ENCODE measurements at places on chromosomes 3 and 15.

GRCh38 chr15:41585127-41586047, 26.4 kb downstream of the TYRO3 start:
- DNase-seq, result no peak

GRCh38 chr15:89876396-89877082, 17.3 kb downstream of the AP3S2 start:
- DNase-seq, result no peak

DNA sequence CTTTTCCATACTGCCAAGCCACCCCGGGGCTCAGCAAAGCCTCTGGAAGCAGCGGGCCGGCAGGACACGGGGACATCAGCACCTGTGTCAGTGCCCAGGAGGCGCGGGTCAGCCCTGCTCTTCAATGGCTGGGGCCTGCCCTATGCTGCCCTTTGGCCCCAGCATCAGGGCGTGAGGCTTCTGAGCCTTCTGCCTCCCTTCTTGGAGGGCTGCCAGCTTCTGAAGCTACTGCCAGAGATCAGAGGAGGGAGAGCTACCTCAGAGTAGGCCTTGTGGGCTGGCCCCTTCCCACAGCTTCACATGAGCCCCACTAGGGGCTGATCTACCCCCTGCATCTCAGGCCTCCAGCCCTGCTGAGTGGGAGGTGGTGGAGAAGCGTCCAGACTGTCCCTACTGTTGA, 13.0 kb upstream of the TMEM115 start:
- no peak for DNase-seq

DNA sequence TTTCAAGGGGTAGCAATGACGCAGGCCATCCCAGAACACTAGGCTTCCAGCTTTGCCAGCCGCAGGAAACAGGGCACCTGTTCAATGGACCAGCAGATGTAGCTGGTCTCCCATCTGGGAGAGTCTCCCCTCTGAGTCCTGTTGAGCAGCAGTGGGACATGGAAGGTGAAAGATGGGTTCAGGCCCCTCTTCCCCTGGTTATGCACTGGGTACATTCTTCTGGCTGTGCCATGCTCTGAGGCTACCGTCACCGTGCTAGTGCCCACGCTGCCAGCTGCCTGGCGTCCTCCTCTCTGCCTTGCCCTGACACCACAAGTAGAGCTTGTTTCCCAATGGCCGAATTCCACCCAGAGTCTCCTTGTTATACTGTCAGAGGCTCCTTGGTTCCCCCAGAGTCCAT, 63.1 kb downstream of the TLE3 start:
- no peak for DNase-seq

GRCh38 chr15:73305331-73306211, 63.2 kb downstream of the HCN4 start:
- no peak for DNase-seq

DNA sequence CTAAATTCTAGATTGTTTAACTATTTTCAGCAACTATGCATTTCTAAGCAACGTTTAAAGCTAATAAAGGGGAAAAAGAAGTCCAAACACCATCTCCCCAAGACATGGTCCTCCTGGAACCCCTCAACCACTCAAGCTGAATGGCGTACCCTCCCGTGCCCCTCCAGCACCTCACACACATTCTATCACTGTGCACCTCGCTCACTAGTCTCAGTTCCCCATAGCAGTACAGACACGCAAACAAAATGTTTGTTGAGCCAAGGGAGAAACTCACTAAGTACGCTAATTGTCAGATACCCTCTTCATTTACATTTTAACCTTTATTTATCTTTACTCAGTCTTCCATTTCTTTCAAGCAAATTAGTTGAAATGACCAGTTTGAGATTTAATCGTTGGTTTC, 48.8 kb downstream of the ACAP2 start:
- DNase-seq, result no peak

- no peak for DNase-seq
Measured at GRCh38 chr3:4797201-4797705, 182.0 kb upstream of the BHLHE40 start.

DNA sequence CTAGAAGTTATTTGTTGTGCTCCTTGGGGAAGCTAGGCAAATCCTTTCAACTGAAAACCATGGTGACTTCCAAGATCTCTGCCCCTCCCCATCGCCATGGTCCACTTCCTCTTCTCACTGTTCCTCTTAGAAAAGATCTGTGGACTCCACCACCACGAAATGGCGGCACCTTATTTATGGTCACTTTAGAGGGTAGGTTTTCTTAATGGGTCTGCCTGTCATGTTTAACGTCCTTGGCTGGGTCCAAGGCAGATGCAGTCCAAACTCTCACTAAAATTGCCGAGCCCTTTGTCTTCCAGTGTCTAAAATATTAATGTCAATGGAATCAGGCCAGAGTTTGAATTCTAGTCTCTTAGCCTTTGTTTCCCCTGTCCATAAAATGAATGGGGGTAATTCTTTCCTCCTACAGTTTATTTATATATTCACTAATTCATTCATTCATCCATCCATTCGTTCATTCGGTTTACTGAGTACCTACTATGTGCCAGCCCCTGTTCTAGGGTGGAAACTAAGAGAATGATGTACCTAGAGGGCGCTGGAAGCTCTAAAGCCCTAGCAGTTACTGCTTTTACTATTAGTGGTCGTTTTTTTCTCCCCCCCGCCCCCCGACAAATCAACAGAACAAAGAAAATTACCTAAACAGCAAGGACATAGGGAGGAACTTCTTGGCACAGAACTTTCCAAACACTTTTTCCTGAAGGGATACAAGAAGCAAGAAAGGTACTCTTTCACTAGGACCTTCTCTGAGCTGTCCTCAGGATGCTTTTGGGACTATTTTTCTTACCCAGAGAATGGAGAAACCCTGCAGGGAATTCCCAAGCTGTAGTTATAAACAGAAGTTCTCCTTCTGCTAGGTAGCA, 657 bp downstream of the PATL2 start:
- DNase-seq, result no peak

- no peak for DNase-seq
Measured at GRCh38 chr3:111924283-111924682, 54.5 kb upstream of the ABHD10 start.

- no peak for DNase-seq
Measured at GRCh38 chr3:152379415-152380042, 110.8 kb downstream of the MBNL1 start.

- peak; percentile 94 for DNase-seq
Measured at GRCh38 chr3:42581709-42582473, at the start of gene SEC22C. Gene SEC22C, minus strand, starts transcription at chr3:42581967. Its CDS starts 12,921 bp downstream, at chr3:42569046.

- no peak for DNase-seq
Measured at GRCh38 chr3:195550723-195551122, 7.6 kb upstream of the PPP1R2 start.

GRCh38 chr3:136249593-136249992, 547 bp upstream of the PCCB start:
- no peak for DNase-seq
